ENCODE measurements at places on chromosomes 6 and 20.

- peak; percentile 87 for DNase-seq
These were observed 8.8 kb upstream of the VSX1 start for GRCh38 chr20:25090492-25091429.

GRCh38 chr20:6311841-6312655, 189.2 kb upstream of the FERMT1 start:
- no peak for DNase-seq

DNA sequence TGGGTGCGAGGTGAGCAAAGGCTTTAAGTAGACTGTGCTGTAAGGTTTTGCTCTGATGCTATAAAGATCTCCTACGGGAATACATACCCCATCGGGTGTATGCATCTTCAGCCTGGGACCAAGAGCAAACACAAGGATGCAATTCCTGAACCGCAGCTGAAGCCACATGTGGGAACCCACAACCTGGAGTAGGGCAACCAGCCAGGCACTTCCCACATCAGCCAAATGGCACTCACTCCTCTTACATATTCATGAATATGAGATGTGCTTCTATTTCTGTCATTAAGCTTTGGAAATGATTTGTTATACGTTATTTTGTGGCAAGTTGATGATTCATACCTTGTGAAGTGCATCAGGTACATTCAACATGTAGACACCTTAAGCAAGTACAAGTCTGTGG, 619.2 kb downstream of the C6orf118 start:
- no peak for DNase-seq

GRCh38 chr6:30355281-30355680, 10.3 kb downstream of the RPP21 start:
- no peak for DNase-seq

- no peak for DNase-seq
These were observed 700.0 kb downstream of the MAFB start for GRCh38 chr20:39988991-39989390.

- no peak for DNase-seq
These were observed 96.4 kb downstream of the RPS12 start for GRCh38 chr6:132910759-132911158.

DNA sequence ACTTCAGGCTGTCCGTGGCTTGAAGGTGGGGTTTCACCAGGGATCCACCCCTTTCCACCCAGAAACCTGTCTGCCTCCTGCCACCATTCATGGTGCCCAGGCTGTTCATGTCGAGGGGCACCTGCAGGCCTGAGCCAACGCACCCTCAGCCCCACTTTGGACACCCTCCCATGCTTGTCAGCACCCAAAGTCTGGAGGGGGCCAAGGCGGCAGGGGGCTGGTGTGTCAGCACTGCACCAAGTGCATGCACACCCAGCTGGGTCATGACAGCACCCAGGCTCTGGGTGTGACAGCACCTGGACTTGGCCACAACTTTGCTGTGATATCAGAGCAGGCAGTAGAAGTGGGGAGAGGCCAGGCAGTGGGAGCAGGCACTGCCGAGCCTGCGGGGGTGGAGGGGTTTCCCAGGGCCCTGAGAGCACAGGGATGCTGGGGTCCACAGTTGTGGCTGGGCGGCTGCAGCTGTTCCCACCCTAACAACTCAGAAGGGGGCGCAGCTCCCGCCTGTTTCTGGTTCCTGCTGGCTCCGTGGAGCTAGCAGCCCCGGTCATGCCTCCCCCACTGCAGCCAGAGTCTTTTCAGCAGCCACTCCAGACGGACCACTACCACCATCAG, 33.3 kb upstream of the GRM4 start:
- no peak for DNase-seq

- no peak for DNase-seq
These were observed 1343.3 kb upstream of the GJE1 start for GRCh38 chr6:140789466-140789865.

DNA sequence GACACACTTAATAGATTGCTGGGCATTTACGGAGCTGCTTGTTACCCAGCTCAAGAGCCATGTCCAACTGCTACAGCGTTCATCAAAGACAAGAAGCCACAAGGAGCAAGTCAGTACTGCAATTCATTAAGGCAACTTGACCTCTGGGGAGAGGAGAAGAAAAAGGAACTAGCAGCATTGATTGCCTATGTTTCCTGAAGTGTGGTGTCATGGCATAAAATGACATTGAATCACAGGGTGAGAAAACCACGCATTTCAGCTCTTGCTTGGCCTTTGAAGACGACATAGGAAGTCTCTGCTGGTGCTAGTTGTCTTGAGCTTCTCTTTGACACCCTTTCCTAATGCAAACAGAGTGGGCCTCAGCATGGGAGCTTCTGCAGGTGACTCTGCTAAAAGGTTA, 139.1 kb downstream of the CDH26 start:
- DNase-seq = no peak

All from CD4-positive, alpha-beta T cell treated with Interleukin-6 for 4 hours (primary cell).